Esophagus mucosa (tissue), 1 donor: ENCODE measurements at places on chromosomes 6 and 20.

DNA sequence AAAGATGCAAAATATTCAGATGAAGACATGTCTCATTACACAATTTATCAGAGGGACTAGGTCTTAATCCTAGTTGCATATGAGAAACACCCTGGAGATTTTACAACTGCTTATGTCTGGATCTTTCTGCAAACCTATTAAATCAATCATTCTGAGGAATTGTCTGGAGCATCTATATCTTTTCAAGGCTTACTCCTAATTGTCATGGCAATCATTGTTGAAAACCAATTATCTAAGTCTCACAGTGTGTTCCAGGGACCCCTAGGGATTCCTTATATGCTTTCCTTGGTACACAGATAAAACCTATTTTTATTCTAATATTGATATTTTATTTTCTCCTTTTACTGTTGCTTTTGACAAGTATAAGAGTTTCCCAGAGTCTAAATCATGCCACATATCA lies 696.9 kb upstream of the EYS start:
- no peak for ATAC-seq

- no peak for ATAC-seq
Measured at GRCh38 chr6:98469141-98469540, 365.2 kb upstream of the POU3F2 start.

DNA sequence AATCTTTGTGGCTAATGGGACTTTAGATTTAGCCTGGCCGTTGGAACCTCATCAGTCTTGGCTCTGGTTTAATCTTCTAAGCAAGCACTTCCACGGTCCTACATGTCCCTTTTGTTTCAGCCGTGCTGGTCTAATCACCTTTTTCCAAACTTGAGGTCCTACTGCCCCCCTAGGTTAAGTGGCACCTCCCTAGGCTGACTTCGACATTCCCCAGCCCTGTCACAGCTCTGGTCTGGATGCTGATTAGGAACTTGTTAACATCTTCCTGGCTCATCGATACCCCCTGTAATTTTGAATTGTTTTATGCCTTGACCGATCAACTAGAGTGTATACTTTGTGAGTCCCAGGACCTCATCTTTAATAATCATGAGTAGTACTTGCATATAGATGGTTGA lies 56.6 kb downstream of the OTOR start:
- ATAC-seq: no peak

DNA sequence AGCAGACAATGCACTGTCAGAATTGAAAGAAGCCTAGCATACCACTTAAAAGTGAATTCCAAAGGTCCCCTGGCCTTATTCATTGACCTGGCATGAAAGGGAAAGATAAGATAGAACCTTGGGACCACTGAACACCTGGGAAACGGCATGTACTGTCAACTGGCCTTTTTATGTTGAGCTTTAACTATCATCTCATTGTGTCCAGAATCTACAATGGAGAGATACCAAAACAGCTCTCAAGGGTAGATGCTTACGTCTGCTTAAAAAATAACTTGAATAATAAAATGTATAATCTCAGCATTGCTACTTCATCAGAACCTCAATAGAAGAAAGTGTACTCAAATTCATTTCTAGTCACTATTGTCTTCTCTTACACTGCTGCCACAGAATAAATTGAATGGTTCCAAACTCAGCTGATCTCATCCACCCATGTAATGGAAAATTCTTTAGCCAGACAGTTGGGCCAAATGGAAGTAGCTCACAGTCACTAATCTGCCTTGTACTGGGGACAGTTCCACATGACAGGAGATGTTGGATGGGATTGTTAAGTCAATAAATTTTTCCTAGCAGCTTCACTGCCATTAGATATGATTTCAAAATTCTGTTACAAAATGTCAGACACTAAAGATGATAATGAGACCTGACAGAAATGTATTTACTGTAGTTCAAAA lies 93.8 kb downstream of the MLIP start:
- ATAC-seq: no peak

GRCh38 chr6:3732345-3733141 lies 19.0 kb downstream of the PXDC1 start:
- peak; percentile 83 for ATAC-seq

DNA sequence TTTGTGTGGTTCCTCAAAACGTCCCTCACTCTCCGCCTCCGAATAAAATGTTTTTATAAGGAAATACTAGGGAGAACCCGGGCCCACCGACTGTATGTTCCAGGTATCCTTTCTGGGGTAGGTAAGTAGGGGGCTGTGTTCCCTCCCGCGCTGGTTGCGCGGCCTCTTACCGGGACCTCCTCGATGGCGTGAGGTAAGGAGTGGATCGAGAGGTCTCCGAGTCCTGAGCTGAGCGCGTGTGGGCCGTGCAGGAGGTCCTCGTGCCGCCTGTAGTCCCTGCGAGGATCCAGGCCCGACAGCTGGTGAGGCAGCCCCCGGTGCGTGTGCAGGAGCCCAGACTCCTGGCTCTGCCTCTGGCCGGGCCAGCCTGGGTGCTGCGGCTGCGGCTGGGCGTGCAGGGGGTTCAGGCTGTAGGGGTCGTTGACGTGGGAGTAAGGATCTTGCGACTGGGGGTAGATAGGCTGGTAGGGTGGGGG lies 5.1 kb downstream of the TFAP2A start:
- ATAC-seq: no peak

GRCh38 chr6:137737836-137738596 lies 129.0 kb upstream of the TNFAIP3 start:
- no peak for ATAC-seq

- no peak for ATAC-seq
Measured at GRCh38 chr6:56115715-56116114, 131.7 kb downstream of the COL21A1 start.

GRCh38 chr6:88048578-88048977 lies 937 bp downstream of the SPACA1 start:
- no peak for ATAC-seq

- ATAC-seq: no peak
Measured at GRCh38 chr6:15573384-15573783, 89.4 kb downstream of the DTNBP1 start.

DNA sequence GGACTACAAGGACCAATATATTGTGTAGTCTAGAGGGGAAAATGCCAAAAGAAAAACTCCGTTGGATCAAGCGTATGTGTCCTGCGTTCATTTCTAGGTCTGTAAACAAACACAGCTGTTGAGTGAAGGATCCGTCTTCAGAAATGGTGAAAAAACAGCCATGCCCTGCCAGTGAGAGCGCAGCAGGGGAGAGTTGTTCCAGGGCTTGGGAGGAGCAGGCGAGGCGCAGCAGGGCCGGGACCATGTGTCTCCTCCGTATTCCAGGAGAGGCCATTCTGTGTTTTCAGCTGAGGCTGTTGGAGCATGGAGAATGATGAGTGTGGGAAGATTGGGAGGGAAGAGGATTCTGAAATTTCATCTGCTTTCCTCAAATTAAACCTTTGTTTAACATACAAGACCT lies 38.0 kb downstream of the BMP6 start:
- no peak for ATAC-seq

DNA sequence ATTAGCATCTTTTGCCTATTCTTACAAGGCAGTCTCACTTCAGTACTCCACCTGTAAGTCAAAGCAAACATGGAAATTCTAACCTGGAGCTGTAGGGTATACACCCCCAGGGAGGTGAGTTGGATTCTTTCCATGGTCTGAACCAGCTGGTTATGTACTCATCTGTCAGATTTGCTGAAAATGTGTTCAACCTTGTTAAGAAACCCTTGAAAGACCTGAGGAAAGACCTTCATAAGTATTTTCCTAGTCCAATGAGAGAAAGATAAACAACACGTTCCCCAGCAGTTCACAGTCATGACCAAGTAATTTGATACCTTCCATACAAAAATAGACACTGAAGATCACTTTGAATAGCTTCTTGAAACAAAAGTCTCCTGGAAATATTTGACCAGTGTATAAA lies 42.5 kb downstream of the ID4 start:
- ATAC-seq: no peak

DNA sequence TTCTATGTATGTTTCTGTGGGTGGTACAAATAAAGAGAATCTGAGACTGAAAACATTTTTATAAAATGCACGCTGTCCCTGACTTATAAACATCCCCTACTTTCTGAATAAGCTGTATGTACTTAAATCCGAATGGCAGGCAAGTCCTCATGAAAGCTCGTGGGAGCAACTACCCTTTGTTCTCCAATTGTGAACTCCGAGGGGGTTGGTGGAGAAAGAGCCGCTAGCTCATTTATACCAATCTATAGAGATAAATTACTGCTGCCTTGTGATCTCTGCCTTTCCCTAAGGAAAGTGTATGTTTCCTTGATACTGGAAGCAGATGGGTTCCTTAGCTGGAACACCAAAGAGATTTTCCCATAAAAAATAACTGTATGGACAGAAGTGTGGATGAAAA lies 84.5 kb downstream of the GJA10 start:
- ATAC-seq: no peak

DNA sequence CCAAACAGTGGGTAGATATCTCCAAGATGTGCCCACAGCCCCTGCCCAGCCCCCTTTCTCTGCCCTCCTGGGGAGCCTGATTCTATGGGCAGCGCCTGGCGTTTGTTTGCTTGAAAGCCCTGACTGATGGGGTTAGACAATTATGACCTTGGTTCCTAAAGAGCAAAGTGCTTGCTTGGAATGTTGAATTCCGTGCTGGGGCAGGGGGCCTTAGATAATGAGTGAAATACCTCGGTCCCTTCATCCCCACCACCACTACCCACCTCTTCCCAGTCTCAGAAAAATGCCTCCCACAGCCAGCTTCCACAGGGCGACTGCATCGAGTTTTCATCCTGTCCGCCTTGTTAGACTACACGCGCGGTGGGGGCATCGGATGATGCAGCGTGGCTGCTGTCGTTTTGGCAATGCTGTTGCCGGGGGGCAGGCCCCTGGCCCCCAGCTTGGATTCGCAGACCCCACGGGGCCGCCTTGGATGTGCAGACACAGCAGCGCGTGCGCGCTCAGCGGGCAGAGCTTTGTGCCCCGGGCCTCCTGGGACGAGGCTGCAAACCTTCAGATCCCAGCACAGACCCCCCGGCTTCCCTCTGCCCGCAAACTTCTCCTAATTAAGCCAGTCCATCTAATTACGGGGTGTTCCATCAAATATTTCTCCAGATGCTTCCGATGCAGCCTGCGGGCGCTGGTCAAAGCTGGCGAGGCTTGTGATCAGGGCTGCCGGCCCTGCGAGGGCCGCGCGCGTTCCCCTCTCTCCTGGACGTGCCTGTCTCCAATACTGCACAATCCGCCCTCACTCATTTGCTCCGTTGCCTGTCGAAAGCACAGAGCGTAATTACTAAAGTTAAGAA lies 86.1 kb downstream of the LINC00237 start:
- no peak for ATAC-seq

DNA sequence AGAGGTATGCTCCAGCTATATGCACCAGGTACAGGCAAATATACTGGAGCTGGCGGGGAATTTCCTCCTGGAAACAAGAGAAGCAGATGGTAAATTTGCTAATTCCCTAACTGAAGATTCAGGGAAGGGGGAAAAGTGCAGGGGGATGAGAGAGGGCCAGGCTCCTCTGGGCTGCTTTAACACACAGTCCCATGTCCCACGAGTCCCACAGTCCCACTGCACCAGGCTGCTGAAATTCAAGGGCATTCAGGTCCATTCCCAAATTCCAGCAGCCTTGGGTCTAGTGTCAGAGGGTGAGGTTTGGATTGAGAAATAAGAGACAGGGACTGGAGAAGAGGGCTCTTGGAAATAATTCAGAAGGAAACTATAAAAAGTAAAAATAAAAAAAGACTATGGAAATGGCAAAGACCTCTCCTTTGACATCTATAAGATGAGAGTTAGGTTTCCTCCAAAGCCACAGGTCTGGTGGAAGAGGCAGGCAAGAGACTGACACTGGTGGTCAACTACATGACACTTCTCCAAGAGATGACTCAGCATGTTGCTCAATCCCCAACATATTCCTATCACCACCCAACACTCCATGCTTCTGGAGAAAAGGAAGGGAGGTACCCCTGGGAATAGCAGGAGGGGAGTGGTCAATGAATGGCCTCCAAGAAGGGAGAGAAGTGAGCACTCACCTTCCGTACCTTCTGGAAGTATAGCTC lies 69.2 kb downstream of the TRAM2 start:
- no peak for ATAC-seq

- peak; percentile 12 for ATAC-seq
Measured at GRCh38 chr6:127515234-127515793, 3.8 kb downstream of the MTCL3 start.

GRCh38 chr6:63394656-63395308 lies 75.0 kb upstream of the LGSN start:
- no peak for ATAC-seq

GRCh38 chr6:18016133-18016532 lies 28.7 kb upstream of the KIF13A start:
- peak; percentile 86 for ATAC-seq

- ATAC-seq: peak; percentile 67
Measured at GRCh38 chr6:169959136-169960002, 207.9 kb downstream of the ERMARD start.

- no peak for ATAC-seq
Measured at GRCh38 chr6:70270287-70271005, 32.4 kb downstream of the COL9A1 start.

GRCh38 chr6:159739341-159739740 lies 12.0 kb downstream of the WTAP start:
- ATAC-seq: no peak

DNA sequence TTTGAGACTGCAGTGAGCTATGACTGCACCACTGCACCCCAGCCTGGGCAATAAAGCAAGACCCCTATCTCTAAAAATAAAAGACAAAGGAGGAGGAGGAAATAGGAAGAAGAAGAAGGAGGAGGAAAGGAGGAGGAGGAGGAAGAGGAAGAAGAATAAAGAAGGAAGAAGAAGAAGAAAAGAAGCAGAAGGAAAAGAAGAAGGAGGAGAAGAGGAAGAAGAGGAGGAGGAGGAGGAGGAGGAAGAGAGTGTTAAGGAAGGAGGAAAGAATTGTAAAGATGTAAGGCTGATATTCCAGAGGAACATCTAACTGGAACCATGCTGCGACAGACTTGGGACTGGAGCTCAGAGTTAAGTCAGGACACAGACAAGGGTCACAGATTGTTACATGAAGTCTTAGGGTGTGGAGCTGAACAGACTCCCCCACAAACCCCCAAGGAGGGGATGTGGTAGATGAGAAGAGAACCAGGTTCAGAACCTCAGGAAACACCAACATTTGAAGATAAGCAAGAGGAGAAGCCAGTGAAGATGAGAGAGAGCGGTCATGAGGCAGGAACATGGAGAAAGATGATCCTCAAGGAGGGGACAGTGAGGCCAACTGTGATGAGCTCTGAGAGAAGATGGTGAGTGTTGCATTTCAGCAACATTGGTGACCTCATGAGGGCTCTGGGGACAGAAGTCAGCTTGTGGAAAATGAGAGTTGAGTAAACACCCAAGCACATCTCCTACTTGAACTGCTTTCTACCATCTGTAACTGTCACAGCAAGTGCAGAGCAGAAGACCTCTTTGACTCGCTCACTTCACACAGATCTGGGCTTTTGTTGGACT lies 118.2 kb downstream of the CD164 start:
- no peak for ATAC-seq

GRCh38 chr6:90079560-90080490 lies 185.6 kb downstream of the GJA10 start:
- no peak for ATAC-seq

- no peak for ATAC-seq
Measured at GRCh38 chr20:54320148-54320607, 112.3 kb downstream of the PFDN4 start.

GRCh38 chr20:44615169-44615791 lies 32.9 kb downstream of the PKIG start:
- ATAC-seq: peak; percentile 15
